Activated T-cell treated with anti-CD3 and anti-CD28 coated beads for 24 hours (primary cell): ENCODE measurements at places on chromosomes 11 and 22.

- DNase-seq = no peak
Measured at GRCh38 chr22:47020166-47020565, 257.7 kb downstream of the TBC1D22A start.

DNA sequence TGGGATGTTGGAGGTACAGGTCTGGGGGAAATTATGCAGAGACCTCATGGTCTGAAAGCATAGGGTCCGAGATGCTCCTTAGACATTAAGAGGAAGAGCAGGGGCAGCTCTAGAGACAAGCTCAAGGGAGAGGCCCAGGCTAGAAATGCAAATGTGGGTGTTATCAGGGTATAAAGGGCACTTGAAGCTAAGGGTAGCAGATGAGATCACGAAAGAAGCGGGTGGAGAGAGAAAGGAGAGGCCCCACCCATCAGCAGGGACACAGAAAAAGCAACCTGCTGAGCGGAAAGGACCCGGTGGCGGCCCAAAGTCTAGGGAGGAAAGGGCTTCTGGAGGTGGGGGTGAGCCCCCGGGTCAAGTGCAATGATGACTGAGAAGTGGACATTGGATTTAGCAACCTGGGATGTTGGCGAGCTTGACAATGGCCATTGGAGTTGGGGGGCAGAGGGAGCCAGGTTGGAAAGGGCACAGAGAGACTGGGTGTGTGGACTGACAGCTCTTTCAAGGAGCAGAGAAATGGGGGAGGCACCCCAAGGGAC is 8.9 kb downstream of the TMPRSS6 start:
- no peak for DNase-seq

- DNase-seq = no peak
Measured at GRCh38 chr11:2683806-2684205, 16.0 kb downstream of the KCNQ1OT1 start.

DNA sequence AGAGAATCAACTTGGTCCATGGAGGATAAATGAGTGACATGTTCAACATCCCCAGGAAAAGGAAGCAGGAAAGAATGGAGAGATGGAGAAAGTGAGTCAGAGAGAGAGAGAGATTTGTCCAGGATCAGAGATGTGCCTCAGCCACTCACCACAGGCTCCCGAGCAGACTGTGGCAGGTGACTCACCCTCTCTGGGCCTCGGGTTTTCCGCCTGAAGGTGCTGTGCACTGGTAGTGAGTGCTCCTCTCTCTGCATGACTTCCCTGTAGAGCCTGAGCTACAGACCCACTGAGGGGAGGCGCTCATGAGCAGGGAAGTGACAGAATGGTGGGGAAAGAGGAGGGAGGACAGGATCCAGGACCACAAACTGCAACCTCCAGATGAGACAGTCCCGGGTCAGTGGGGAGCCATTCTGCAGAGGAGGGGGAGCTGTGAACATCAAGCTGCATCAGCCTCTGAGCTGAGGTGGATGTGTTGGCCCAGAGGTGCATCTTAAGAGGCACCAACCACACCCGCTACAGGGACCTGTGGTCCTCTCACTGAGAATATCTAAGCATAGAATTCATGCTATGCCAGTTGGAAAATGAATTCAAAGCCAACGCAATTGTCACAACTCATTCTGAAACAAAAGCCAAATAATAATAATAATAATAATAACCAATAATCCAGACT is 433.4 kb downstream of the BRD1 start:
- no peak for DNase-seq

DNA sequence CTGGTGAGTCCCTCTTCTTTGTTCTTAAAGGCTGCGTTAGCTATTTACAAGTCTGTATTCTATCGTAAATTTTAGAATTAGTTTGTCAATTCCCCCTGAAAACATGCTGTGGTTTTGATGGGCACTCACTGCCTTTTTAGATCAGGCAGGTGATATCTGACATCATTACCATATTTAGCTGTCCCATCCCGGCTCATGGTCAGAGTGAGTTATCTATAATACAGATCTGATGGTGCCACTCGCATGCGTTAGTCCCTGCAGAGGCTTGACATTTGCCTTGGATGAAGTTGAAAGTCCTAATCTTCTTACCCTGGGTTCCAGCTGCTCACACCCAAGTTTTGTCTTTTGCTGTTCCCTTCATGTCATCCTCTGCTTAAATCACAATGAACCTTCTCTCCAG is 150.5 kb upstream of the NARS2 start:
- no peak for DNase-seq

DNA sequence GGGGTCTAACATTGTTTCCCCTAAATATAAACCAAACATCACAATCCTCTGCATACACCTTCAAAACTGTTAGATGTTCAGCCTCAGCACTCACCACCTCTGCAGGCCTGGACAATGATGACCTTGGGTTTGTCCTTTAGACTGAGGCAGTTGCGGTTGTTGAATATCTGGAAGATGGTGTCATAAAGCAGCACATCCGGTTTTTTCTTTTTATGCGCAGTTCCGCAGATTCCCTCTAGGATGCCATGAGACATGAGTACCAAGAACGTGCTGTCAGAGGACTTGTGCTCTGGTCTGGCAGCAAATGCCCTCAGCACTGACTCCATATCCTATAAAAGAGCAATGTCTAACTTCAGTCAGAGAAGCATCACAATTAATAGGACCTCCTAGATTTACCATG is 22.8 kb downstream of the CASP5 start:
- DNase-seq = no peak

GRCh38 chr22:32920032-32920628 is 118.6 kb downstream of the TIMP3 start:
- DNase-seq = no peak

DNA sequence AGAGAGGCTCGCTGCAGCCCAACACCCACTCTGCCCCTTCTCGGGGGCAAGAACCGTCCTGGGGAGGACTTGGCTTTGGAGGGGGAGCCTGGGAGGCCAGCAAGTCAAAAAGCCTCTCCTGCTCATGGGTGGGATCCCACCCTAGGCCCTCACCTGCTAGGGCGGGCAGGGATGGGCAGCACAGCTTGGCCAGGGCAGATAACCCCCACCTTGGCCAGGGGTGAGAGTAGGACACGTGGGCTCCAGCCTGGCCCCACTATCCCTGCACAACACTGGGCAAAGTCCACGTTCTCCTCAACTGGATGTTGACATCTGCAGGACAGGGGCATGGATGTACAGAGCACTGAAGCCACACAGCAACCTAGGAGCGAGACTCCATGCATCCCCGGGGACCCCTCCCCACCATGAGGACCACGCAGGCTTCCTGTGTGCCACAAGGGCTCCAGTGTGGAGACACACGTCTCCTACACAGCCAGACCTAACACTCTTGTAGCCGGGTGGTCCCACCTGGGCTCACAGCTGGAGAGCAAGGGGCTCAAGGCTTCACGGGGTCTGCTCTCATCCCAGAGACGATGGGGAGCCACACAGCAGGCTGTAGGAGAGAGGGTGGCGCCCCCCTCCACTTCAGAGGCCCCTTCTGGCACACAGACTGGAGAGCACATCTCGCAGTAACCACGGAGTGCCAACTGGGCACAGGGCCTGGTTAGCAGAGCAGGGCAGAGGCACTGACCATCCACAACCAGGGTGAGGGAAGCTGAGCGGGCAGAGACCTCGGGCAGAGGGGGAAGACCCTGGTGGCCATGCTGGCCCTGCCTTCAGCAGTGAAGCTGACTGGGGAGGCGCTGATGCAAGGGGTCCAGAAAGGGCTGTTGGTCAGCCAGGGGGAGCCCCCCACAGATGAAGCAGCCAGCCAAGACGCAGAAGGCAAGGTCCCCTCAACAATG is 171.1 kb downstream of the CRYBB2 start:
- DNase-seq = no peak

DNA sequence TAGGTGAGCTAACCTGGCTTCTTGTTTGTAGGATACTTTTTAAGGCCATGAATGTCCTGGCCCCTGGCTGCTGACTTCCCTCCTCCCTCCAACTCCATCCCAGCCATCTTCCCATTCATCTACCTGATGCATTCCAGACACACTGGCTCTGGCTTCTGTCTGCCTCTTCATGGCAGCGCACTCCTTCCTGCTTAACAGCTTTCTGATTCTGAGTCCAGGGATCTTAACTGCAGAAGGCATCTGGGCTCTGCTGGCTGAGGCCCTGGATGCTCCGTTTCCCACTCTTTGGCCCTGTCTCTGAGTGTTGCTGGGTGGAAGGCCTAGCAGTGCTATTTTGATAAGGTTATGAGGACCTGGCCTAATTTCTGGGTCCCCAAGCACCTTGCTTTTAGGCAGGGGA is 1.8 kb upstream of the THY1 start:
- no peak for DNase-seq

GRCh38 chr22:49954354-49954753 is 6.2 kb upstream of the PIM3 start:
- no peak for DNase-seq

DNA sequence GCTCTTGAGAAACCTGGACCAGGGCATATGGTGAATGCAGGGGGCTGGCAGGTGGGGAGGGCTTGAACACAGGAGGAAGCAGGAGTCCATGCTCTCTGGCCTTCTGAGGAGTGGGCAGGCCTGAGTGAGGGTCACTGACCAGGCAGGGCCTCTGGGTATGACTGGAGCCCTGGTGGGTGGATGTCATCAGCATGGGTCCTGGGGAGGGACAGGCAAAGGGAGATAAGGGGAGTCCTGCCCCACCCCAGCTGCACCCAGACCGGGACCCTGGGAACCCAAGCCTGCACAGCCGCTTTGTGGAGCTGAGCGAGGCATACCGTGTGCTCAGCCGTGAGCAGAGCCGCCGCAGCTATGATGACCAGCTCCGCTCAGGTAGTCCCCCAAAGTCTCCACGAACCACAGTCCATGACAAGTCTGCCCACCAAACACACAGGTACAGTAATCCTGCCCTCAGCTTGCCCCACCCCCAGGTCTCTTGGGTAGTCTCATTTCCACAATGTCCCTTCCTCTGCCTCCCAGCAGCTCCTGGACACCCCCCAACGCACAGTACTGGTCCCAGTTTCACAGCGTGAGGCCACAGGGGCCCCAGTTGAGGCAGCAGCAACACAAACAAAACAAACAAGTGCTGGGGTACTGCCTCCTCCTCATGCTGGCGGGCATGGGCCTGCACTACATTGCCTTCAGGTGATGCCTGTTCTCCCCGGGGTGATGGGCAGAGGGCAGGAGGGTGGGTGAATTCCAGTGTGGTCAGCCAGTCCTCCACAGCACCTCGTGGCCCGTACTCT is 2.0 kb upstream of the VEGFB start:
- DNase-seq = no peak

DNA sequence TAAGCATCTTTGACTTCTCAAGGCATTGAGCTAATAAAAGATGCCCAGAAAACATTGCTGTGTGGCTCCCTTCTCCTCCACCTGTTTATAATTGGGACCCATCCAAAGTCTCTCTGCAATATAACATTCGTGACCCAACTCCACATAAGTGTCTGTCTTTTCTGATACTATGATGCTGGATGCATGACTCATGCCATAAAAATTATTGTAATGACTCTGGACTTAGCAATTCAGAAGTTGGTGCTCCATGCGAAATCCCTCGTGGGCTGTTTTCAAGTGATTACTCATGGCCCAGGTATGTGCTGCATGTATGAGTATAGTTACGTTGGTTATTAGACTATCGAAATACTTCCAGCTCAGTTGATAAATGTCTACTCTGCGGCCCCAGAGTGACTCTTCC is 11.7 kb downstream of the FJX1 start:
- DNase-seq = no peak

- DNase-seq = no peak
Measured at GRCh38 chr11:19614370-19614940, 98.2 kb upstream of the NAV2 start.

- no peak for DNase-seq
Measured at GRCh38 chr11:469684-470560, 19.8 kb downstream of the PTDSS2 start.
